NCI-H1417 treated with DMSO at 0.1 percent for 48 hours (cell line): ENCODE measurements at places on chromosomes 11 and 22.

DNA sequence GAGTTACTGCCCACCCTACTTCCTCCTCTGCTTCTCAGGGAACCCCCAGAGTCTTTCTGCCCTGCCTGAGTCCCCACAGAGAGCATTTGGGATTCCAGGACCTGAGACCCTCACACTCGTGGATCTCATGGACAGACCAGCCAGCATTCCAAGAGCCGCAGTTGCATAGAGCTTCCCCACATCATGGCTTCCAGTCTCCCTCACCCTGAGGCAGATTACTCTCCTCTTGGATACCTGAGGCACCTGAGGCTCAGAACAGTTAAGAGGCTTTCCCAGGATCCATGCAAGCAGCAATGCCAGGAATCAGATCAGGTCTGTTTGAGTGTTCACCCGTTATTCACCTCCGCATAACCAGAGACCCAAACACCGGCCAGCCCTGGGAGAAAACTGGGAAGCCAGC, 102.2 kb downstream of the TRIM29 start:
- DNase-seq = no peak

DNA sequence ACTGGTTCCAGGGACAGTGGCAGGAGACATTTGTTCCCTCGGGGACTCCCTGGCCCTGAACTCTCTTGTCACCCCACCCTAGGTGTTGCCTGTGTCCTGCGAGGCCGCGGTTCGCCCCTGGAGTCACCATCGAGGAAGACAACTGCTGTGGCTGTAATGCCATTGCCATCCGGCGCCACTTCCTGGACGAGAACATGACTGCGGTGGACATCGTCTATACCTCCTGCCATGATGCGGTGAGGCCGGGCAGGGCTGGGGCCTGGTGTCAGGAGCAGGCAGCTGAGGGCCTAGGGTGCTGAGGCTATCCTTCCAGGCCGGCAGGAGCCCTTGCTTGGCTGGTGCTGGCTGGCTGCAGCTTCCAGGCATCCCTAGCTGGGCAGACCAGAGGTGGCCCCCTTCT, 17.7 kb upstream of the MYRF start:
- DNase-seq = no peak

DNA sequence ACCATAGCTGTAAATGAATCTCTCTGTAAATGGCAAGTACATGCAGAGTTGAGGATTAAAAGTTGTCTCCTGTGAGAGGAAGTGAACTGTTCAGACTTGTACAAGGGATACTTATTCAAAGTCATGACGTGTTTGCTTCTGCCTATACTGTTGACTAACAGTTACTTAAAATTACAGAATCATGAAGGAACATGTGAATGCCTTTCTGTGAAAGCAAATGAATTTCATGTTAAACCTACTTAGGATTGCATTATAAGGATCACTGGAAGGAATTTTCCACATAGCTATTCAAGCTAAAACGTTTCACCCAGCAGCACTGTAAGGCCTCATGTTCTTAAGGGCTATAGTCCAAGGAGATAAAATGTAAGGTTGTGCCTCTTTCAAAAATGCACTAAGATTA, 93.4 kb upstream of the BIRC3 start:
- no peak for DNase-seq

GRCh38 chr22:39873965-39874364, 19.6 kb downstream of the ENTHD1 start:
- no peak for DNase-seq

- no peak for DNase-seq
These were observed 46.9 kb downstream of the CELSR1 start for GRCh38 chr22:46490538-46490937.

DNA sequence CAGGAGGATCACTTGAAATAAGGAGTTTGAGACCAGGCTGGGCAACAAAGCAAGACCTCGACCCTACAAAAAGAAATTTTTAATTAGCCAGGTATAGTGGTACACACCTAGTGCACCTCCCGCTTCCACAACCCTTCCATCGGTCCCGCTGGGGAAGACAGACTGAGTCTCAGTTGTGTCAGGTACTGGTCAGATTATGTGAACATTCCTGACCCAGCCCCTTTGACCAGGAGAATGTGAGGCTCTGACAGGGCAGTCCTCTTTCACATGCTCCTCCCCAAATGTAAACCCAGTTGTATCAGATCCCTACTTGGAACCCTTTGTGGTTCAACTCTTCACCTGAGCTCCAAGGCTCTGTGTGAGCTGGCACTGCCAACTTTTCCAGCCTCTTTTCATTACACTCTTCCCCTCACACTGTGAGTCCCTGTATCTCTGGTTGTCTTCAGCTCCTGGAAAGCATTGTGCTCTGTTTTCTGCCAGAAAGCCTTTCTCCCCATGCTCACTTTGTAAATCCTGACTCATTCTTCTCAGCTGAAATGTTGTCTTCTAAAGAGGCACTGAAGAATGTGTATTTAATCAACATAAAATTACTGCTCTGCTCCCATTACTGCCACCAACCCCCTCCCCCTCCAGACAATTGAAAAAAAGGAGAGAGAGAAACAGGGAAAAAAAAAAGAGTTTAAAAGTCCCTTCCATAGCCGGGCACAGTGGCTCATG, 2.1 kb upstream of the TTLL12 start:
- DNase-seq = no peak

DNA sequence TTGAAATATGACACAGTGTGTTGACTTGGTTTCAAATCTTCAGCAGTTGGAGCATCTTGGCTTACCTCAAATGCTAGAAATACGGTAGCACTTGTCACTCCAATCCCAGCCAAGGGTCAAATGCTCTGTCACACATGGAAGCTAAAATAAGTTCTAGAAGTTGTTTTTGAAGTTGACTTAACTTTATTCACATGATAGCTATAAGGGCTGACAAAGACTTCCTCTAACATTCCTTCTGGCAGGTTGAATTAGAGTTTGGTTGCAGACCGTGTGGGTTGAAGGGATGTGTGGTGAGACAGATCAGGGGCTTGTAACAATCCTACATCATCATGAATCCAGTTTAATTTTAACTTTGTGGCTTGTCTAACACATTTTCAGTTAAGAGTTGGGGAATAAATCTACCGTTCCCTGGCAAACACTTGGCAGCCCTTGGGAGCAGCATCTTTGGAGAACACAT, 4.6 kb downstream of the SLN start:
- DNase-seq = no peak

GRCh38 chr22:43826142-43827002, 14.3 kb upstream of the EFCAB6 start:
- DNase-seq = no peak

- DNase-seq = no peak
These were observed 111.7 kb downstream of the ZNF280B start for GRCh38 chr22:22396741-22397291.

DNA sequence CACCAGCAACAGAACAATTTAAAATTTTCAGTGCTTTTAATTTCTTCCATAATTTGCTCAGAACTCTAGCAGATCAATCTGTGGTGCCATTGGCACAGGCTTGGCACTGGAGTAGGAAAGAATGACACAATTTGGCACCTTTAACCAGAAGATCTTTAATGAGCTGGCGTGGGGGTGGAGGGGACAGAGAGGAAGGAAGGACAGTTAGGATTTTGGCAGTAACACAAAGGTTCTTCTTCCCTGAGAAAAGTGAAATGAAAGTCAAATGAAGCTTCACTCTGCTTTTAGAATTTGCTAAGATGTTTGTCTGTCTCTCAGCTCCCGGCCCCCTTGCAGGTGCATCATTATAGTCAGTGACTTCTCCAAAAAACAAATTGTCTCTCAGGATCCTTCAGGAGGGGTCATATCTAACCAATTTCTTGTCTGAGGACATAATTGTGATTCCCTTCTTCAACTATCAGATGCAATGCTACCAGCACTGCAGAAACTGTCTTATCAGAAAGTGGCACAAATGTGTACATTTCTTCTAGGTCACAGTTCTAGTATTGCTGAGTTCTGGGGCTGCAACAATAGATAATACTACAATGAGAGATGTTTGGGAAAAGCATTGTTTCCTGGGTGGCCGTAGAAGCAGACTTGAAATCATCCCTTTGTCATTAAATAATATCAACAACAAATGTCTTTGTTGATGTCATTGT, 66.8 kb downstream of the CSTPP1 start:
- DNase-seq = no peak
